ENCODE measurements at places on chromosomes 2 and 18.

DNA sequence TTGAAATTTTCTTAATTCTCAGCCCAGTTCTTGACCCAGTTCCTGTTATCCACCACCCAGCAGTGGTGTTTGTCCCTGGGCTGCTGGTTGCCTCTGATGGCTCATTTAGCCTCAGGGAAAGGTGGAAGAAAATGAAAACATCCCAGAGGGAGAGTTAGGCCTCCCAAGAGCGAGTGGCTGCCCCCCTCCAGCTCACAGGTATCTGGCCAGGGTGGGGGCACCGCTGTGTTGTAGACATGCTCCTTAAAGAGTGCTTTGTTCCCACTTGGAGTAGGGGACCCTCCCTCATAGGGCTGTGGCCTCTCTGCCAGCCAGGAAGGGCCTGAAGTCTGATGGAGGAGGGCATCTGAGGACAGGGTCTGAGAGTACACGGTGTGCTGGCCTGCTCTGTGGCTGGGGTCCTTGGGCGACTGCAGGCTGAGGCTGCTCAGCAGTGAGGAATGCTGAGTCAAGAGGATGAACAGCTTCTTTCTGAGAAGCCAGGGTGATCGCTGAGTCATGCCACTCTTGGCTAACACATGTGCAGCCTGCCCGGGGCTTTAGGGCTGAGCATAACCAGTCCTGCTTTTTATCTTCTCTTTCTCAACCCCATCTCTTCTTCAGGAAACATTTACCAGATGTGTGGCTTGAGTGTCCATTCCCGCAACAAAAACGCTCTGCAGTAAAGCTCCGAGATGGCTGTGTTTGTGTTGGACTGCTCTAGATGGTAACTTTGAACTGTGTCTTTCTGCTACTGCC is 72.3 kb downstream of the IL1R2 start:
- peak; percentile 83 for DNase-seq

- DNase-seq, result no peak
Observed at GRCh38 chr18:688323-688722, 24.1 kb downstream of the ENOSF1 start.

- no peak for DNase-seq
Observed at GRCh38 chr2:37575780-37576179, 95.7 kb downstream of the CDC42EP3 start.

DNA sequence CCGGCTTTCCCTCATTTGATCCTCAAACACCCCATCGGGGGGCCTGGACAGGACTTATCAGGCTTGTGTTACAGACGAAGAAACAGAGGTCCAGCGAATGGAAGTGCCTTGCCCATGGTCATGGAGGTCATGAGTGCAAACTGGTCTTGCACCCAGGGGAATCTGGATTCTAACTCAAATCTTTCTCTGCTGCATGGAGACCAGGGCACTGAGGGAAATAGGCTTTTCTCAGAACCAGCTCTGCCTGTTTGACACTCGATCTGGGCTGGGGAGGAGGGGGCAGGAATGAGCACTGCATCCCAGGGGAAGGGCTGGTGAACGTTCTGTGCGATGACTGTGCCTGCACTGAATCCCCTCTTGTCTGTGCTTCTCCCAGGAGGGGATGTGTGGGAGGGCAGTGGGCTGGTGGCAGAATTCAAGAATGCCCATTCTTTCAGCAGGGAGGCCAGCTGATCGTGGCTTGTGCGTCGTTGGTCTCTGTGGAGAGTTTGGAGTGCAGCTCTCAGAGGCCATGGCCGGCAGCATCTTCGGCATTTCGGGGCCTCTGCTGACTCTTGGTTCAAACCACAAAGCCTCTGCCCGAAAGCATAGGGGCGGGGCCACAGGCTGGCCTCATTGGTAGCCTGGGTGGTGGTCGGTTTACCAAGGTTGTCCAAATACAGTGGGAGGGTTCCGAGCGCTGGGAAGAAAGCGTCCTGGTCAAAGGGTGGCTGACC is 171.6 kb downstream of the DDX1 start:
- no peak for DNase-seq

DNA sequence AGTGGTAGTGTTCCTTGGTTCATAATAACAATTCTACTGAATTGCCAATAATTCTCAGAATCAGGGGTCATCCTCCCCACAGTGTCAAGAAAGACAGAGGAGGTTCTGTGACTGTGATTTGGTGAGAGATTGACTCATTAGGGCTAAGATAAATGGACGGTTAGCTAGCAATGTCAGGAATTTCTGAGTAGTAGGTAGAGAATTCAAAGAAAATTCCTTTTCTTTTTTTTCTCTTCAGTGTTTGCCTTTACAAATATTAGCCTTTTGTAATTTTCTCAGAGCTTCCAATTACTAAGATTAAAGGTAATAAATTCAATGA is 16.8 kb upstream of the CRIM1 start:
- no peak for DNase-seq

DNA sequence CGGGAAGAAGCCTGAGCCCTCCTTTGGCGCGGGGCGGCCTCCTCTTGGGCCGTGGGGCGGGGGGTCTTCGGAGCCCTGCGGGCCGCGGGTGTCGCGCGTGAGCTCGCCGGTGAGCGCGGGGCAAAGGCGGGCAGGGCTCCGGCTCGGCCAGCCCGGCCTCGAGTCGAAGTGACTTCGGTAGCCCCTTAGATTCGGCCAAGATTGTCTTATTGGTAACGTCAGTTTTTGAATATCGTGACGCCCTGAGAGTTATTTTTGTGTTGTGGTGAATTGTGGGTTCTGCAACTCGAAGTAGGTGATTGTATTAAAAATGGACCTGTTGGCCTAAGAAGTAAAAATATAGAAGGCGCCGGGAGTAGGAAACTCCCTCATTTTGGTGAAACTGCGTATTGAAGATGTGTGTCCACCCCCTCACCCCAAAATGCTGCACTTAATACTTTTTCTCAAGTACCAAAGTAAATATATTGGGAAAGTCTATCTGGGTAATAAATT is 669 bp downstream of the MARCHF7 start:
- peak; percentile 20 for DNase-seq

DNA sequence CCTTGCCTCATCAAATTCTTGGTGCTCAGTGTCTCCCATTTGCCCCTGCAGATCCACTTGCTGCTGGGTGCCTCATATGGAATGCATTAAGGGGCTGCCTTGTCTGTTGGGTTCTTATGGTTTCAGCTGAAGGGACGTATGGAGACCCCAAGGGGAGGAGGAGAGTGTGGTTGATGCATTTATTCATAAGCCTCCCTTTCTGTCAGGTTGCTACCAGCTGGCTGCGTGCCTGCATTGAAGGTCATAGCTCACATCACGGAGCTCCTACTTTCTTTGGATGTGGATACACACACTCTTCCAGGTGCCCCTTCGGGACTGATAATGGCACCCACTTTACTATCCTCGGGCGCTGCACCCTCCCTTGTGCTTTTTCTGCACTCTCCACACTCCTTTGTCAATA is 377.9 kb downstream of the SLC4A3 start:
- no peak for DNase-seq

- DNase-seq, result no peak
Observed at GRCh38 chr2:3420769-3421397, 41.4 kb downstream of the TRAPPC12 start.

GRCh38 chr18:79216176-79216575 is 147.0 kb downstream of the ATP9B start:
- DNase-seq, result no peak
